ENCODE measurements at places on chromosomes 6 and 20. TPM values are rescaled to one million over a fixed set of nuclear protein-coding genes. Genes with fewer than 3 reads are reported as not detected.

DNA sequence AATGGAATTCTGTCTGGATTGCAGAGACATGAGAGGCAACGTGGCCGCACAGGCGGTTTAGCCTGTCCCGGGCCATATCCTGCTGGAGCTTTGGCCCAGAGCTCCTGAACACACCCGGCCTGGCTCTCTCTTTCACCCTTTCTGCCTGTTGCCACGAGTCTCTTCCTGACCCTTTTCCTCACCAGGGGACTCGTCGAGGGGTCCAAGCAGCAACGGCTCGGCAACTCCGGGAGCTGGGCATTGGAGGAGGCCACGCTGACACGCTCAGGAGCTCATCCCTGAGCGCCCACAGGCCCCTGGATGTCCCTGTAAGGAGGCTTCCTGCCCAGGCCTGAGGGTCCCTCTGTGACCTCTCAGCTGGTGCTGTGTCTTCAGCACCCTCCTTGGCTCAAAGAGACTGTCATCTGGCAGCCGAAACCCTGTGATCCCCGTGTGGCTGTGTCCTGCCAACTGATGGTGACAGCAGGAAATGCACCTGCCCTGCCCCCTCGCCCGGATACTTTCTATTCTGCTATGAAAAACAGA is 103.8 kb downstream of the RNASET2 start:
- no peak overlapping the region for H3K4me3 ChIP-seq
- H3K27me3 ChIP-seq: no peaks in the 10 kb centered on the region
- H3K4me1 ChIP-seq: no peaks in the 10 kb centered on the region
- no peaks in the 10 kb centered on the region for H3K36me3 ChIP-seq

- no peaks in the 10 kb centered on the region for H3K27me3 ChIP-seq
- no peaks in the 10 kb centered on the region for H3K36me3 ChIP-seq
- DNase-seq: no peak
- H3K4me3 ChIP-seq: no peak overlapping the region
- no peak overlapping the region for H3K27ac ChIP-seq
- peaks cover 6% of the 10 kb centered on the region for H3K4me1 ChIP-seq
Observed at GRCh38 chr6:12363651-12364381, 73.7 kb downstream of the EDN1 start.

GRCh38 chr6:6008089-6008647 is 1.4 kb upstream of the NRN1 start:
- no peak overlapping the region for H3K27ac ChIP-seq
- H3K27me3 ChIP-seq: peaks cover 64% of the 10 kb centered on the region
- no peaks in the 10 kb centered on the region for H3K36me3 ChIP-seq
- peak overlapping the region; percentile 43 for H3K4me3 ChIP-seq

GRCh38 chr6:34526241-34526972 is 29.7 kb downstream of the SPDEF start:
- no peaks in the 10 kb centered on the region for H3K27me3 ChIP-seq
- no peaks in the 10 kb centered on the region for H3K4me1 ChIP-seq
- H3K27ac ChIP-seq: no peak overlapping the region
- H3K4me3 ChIP-seq: peak overlapping the region; percentile 33
- DNase-seq: no peak

The MEI4 gene
- total RNA-seq: 0.54 TPM

All from astrocyte (in vitro differentiated cells and primary cell).